ENCODE measurements at places on chromosomes 2 and 18. TPM values are rescaled to one million over a fixed set of nuclear protein-coding genes. Genes with fewer than 3 reads are reported as not detected.

The CCL20 gene
- 5.5 TPM for total RNA-seq

The CHST9 gene
- not detected for total RNA-seq

The SERPINB2 gene
- total RNA-seq = 12.5 TPM

The OTOS gene
- total RNA-seq = not detected

The CYB5A gene
- total RNA-seq = 60.4 TPM

The TEKT4 gene
- total RNA-seq = 0.13 TPM
